ENCODE measurements at places on chromosomes 16 and 17. TPM values are rescaled to one million over a fixed set of nuclear protein-coding genes. Genes with fewer than 3 reads are reported as not detected.

The WSCD1 gene
- not detected for total RNA-seq

The TNFRSF17 gene
- total RNA-seq, result not detected

The OSGIN1 gene
- 0.51 TPM for total RNA-seq

The LRRC37A gene
- total RNA-seq, result 2.3 TPM

The RAB37 gene
- 50.4 TPM for total RNA-seq

The HEATR9 gene
- 0.56 TPM for total RNA-seq

The GLG1 gene
- 116 TPM for total RNA-seq

The EPOP gene
- 16.5 TPM for total RNA-seq

The CRYBA1 gene
- not detected for total RNA-seq

The GP1BA gene
- not detected for total RNA-seq

The CLEC18A gene
- total RNA-seq, result 1.5 TPM

The MMP2 gene
- total RNA-seq, result 0.24 TPM

The HCRT gene
- 0.39 TPM for total RNA-seq

Data from T-helper 1 cell treated with Interleukin-12 subunit alpha and Interleukin-12 subunit beta and Interleukin-4 antibody, amounts not matched to agents 30 ng/mL and 1 ng/mL, for 36 hours (primary cell).